ENCODE measurements at places on chromosomes 5 and 9.

DNA sequence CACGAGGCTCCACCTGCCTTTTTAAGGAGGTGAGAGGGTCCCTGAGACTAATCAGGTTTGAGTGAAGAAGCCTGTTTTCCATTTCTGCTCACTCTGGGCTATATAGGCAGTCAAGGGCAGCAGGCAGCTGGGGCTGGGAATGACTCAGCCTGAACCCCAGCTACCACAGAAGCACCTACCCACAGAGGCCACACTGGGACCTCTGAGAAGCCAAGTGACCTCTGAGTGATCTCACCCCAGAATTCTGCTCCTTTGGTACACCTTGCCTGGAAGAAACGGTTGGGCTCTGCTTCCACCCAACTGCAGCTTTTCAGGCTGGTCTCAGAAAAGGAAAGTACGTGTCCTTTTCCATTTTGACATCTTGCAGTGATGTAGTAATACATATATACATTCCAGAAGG, 6.8 kb downstream of the FAM219A start:
- peak; percentile 23 for DNase-seq

GRCh38 chr5:93279296-93279963, 301.6 kb downstream of the NR2F1-AS1 start:
- DNase-seq, result no peak

GRCh38 chr9:107994648-107995047, 505.1 kb upstream of the KLF4 start:
- no peak for DNase-seq

- no peak for DNase-seq
Observed at GRCh38 chr5:11335881-11336760, 568.1 kb downstream of the CTNND2 start.

DNA sequence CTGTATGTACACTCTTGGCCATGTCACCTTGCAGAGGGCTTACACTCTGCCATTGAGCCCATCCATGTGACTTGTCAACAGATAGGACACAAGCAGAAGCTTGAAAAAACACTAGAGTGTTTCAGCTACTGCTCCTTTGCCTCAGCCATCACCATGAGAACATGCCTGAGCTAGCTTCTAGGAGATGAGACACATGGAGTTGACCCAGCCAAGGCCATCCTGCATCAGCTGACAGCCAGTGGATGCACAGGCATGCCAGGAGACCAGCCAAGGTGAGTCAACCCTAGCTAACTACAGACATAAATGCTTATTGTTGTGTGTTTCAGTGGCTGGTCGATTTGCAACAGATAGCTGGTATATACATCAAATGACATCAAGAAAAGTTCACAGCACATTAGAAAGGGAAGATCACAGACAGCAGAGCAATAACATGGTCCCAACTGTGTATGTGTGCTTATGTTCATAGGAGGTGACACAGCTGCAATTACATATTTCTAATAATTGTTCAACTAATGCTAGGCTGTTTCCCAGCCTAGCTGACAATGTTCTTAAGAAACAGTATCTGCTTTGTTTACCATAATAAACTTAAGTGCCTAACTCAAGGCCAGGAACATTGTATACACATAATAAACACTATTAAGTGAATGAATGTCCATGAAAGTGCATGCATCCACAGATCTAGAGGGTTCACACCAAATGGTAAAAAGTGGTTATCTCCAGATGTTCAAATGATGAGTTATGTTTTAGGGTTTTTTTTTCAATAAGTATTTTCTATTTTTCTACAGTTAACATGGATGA, 105.7 kb downstream of the SPOCK1 start:
- no peak for DNase-seq

- DNase-seq, result peak; percentile 13
Observed at GRCh38 chr5:174935854-174936474, 211.6 kb downstream of the MSX2 start.

DNA sequence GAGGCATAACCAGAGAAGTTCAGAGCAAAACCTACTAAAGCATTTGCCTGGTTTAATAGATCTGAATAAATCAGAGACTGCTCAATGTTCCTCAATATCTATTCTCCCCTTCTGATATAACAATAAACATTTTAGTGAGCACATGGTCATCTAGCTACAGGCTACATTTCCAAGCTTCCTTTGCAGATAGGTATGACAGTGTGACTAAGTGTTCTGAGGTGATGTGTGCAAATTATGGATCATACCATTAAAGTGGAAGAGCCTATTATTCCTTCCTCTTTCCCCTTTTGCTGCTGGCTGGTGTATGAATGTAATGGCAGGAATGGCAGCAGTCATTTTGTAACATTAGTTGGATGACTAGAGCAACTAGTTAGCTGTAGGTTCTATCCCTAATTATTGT, 285.8 kb upstream of the RASA1 start:
- no peak for DNase-seq

GRCh38 chr5:123093601-123094236, 4.7 kb downstream of the PRDM6 start:
- no peak for DNase-seq

- DNase-seq, result peak; percentile 79
Observed at GRCh38 chr9:135926402-135927194, 19.3 kb upstream of the CAMSAP1 start.

DNA sequence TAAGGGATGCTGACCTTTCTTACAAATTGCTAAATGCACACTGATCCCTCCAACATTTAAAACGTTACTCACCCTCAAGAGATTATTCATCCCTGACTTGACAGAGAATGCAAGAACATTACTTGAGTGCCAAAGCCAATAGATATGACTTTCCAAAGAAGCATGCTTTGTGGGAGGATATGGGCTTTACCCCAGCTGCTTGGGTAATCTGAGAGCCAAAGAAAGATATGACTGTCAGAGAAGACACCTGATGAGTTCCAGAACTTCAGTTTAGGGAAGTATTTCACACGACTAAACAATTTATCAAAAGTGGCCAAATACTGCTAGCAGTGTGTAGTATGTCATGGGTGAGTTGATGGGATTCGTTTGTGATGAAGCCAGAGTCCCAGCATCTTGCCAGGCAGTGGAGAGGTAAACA, 7.4 kb upstream of the SPDL1 start:
- DNase-seq, result no peak

- DNase-seq, result no peak
Observed at GRCh38 chr9:5650356-5651105, 21.6 kb downstream of the RIC1 start.

DNA sequence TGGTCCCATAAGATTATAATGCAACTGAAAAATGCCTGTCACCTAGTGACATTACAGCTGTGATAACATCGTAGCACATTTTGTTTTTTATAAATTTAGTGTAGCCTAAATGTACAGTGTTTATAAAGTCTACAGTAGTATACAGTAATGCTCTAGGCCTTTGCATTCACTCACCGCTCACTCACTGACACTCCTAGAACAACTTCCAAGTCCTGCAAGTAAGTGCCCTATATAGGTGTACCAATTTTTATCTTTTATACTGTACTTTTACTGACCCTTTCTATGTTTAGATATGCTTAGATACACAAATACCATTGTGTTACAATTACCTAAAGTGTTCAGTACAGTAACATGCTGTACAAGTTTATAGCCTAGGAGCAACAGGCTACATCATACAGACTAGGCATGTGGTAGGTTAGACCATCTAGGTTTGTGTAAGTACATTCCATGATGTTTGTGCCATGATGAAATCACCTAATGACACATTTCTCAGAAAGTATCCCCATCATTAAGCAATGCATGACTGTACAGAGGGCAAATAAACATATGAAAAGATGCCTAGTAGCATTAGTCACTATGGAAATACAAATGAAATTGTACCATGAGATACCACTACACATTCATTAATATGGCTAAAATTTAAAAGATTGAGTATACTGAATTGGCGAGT, 127.6 kb downstream of the TRPM6 start:
- no peak for DNase-seq

DNA sequence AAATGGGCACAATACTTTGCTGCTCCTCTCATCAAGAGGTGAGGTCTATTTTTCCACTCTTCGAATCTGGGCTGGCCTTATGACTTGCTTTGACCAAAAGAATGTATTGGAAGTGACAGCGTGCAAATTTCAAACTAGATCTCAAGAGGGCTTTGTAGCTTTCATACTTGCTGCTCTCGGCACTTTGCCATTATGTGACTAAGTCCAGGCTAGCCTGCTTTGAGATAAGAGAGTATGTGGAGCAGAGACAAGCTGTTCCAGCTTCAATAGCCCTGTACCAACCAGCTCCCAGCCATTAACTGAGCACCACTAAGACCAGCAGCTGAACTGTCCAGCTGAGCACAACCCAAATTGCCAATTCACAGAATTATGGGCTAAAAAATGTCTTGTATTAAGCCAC, 124.6 kb downstream of the ACER2 start:
- no peak for DNase-seq

DNA sequence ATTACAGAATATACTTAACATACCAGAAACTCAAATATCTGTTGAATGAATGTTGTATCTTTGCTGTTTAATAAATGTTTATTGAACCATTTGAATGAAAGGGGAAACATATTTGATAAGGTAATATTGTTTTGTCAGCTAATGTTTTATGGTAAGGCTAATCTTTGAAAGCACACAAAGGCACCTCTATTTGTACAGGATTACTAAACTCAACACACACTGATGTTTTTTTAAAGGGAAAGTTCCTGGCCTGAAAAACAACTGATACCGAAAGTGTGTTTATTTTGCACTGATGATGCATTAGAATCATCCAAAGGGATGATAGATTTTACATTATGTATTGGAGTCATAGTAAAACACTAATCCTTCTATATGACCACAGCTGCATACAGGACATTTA, 82.5 kb downstream of the ADCY2 start:
- no peak for DNase-seq

DNA sequence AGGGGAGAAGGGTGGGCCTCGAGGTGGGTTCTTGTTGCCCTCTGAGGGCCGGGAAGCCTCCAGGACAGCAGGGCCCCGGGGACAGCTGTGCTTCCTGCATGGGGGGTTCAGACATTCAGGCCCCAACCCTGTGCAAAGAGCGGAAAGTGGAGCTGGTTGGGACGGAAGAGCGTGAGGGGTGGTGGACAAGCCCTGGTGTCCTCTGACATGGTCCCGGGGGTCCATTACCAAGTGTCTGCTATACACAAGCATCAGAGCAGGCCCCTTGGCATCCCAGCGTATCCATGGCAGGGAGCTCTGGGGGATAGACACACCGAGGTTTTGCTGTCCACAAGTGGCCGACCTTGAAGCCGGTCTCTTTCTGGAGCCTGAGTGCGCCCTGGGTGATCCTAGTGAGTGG, 9.3 kb downstream of the PLPP7 start:
- DNase-seq, result no peak

- DNase-seq, result no peak
Observed at GRCh38 chr5:67543720-67544270, 347.2 kb upstream of the CD180 start.

GRCh38 chr5:8491254-8491653, 622.3 kb downstream of the MTRR start:
- no peak for DNase-seq

DNA sequence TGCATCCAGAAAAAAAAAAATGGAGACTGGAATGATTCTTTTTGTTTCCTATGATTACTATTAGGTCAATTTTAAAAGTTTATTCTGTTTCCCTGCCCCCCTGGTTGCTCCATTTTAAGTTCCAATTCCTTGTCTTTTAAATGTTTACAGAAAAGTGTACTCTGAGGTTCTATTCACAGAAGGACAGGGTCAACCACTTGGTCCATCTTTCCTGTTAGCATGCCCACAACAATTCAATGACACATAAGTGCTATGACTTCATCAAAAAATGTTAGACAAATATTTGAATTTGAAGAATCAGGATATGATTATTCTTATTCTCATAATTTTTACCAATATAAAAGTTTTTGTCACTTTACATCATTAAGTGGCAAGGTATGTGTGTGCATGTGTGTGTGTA, 123.7 kb downstream of the PDE4D start:
- no peak for DNase-seq

DNA sequence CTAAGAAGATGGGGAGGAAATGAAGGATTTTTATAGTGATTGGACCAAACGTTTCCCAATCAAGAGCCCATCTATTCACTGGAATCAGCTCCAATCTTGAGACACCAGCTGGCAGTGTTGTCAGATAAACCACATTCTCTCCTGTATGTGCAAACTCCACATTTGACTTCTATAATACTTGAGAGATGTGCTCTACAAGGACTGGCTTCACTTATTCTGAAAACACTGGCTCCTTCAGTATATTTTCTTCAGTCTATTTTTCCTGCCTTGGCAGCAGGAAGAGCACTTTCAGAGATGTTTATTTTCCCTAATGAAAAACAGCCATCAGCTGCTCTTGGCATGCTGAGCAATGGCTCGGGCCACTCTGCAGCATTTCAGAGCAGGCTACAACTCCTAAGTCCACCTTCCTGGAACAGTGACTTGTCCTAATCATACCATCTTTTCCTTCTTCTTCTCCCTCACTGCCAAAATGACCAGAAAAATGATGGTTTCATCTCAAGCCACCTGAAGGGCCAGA, 96.9 kb upstream of the FSTL4 start:
- DNase-seq, result no peak

- DNase-seq, result no peak
Observed at GRCh38 chr5:138230981-138231589, 18.0 kb upstream of the CDC23 start.

GRCh38 chr5:14417792-14418765, 163.5 kb upstream of the OTULINL start:
- DNase-seq, result no peak

- DNase-seq, result no peak
Observed at GRCh38 chr9:83992407-83992806, 11.8 kb downstream of the RMI1 start.

- DNase-seq, result no peak
Observed at GRCh38 chr5:142618130-142618523, 67.8 kb downstream of the FGF1 start.

- no peak for DNase-seq
Observed at GRCh38 chr9:29297592-29297991, 1724.3 kb upstream of the C9orf72 start.

GRCh38 chr5:36073595-36074216, 7.0 kb upstream of the UGT3A2 start:
- no peak for DNase-seq

GRCh38 chr5:32001707-32002106, 172.4 kb downstream of the GOLPH3 start:
- DNase-seq, result no peak

DNA sequence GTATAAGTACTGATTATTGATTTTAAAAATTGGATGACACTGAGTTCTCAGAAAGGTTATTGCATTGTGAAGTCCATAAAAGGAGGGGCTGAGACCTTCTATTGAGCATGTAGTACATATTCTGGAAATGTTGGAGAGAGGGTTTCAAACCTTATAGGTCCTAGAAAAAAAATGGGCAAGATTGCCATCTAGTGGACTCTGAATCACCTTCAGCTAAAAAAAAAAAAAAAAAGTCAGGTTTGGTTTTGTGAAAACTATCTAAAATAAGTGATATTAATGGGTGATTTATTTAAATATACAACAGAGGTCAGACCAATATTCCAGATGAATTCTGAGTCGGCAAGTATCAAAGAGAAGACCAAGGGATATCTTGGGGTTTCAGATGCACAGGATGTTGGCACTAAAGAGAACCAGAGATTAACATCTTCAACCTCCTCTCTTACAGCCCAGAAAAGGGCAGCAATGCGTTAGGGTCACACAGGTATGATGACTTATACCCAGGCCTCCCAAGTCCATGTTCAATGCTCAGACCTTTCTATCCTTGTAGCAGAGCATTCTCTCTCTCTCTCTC, 109.8 kb upstream of the NMUR2 start:
- no peak for DNase-seq

- no peak for DNase-seq
Observed at GRCh38 chr9:81849631-81850259, 78.5 kb upstream of the SPATA31D4 start.

- no peak for DNase-seq
Observed at GRCh38 chr5:176578391-176578808, 29.3 kb downstream of the CDHR2 start.

All from stimulated activated CD8-positive, alpha-beta memory T cell treated with anti-CD3 and anti-CD28 coated beads, Interleukin-2, amount 100 ng/mL, for 48 hours (primary cell).